Stimulated activated CD4-positive, alpha-beta T cell treated with anti-CD3 and anti-CD28 coated beads, Interleukin-12 subunit alpha, Interleukin-12 subunit beta, amount 100 ng/mL, for 24 hours (primary cell): ENCODE measurements at places on chromosomes 1 and 21.
A peak's percentile ranks its signal among the peaks of the same experiment; 100 is the strongest.

DNA sequence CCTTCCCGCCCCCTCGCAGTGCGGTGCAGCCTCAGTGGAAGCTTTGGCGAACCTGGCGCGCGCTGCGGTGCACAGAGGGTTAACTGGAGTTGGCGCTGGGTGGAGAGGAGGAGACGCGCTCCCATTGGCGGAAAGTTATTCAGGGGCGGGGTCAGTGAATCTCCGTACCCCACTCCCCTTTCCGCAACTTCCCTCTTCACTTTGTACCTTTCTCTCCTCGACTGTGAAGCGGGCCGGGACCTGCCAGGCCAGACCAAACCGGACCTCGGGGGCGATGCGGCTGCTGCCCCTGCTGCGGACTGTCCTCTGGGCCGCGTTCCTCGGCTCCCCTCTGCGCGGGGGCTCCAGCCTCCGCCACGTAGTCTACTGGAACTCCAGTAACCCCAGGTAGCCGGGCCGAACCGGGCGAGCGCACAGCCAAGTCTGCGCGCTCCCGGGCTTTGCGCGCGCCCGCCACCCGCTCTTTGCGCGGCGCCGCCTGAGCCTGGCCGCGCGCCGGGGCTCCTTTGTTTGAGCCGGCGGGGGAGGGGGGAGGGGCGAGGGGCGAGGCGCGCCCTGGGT is at the start of gene EFNA4:
Gene EFNA4 (plus strand): TSS at position 191 of the 561 bp plus-strand sequence. CDS start 84 bp downstream, at position 275.
- DNase-seq: peak; percentile 59

DNA sequence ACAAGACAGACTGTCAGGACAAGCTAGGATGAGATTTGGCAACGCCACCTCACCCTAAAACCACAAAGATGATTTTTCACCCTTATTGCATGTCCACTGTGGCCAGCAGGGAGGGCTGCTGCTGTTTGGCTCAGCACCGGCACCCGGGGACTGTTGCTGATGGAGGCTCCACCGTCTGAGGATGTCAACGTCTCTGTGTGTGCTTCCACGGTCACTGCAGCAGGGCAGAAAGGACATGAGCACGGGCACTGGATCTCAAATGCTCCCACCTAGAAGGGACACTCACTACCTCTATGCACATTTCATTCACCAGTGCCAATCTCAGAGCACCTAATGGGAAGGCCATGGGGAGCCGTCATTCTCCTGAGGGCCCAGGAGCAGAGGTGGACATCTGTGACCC is 599.6 kb downstream of the PTPRU start:
- no peak for DNase-seq

GRCh38 chr1:11784993-11785769 is 20.6 kb downstream of the MTHFR start:
- no peak for DNase-seq

GRCh38 chr21:32336711-32337110 is 38.1 kb downstream of the MRAP start:
- no peak for DNase-seq

- no peak for DNase-seq
Measured at GRCh38 chr1:243963571-243963970, 87.5 kb upstream of the ZBTB18 start.

- DNase-seq: no peak
Measured at GRCh38 chr1:220195701-220196100, 76.6 kb downstream of the RAB3GAP2 start.

DNA sequence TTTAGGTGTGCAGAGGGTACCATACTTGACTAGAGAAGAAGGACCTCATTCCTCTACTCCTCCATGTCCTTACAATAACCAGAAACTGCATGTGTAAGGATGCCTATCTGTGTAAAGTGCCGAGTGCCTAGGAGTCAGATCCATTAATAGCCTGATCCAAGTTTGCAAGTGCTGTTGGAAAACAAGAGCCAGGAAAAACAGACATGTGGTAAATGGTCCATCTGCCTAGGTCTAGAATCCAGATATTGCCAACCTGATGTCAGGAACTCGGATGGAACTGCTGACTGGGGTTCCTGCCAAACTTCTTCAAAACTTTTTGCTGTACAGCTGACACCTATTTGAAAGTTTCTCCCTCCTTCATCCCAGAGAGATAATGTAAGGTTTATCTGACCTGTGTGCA is 239.4 kb upstream of the CAMK1G start:
- DNase-seq: no peak

GRCh38 chr1:185645686-185646085 is 88.5 kb upstream of the HMCN1 start:
- DNase-seq: no peak

GRCh38 chr1:23619299-23620188 is 60.2 kb upstream of the ID3 start:
- DNase-seq: peak; percentile 63

- no peak for DNase-seq
Measured at GRCh38 chr1:914131-914890, 9.4 kb upstream of the SAMD11 start.

- DNase-seq: no peak
Measured at GRCh38 chr1:39508857-39509305, 17.4 kb downstream of the BMP8A start.

DNA sequence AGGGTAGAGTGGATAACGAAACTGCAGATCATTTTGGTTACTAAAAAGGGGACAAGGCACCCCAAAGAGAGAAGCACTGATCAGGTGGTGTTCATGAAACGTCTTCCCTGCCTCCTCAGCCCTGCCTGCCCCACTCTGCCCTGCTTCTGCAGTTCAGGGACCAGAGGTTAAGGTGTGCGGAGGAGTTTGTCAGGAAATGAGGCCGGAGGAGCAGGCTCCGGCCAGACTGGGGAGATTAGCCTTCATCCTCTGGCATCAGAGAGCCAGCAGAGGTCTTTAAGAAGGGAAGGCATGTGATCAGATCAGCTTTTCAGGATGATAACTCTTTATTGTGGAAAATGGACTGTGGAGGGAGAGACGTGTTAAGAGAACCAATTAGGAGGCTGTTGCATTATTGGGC is 291.9 kb upstream of the NR5A2 start:
- no peak for DNase-seq

DNA sequence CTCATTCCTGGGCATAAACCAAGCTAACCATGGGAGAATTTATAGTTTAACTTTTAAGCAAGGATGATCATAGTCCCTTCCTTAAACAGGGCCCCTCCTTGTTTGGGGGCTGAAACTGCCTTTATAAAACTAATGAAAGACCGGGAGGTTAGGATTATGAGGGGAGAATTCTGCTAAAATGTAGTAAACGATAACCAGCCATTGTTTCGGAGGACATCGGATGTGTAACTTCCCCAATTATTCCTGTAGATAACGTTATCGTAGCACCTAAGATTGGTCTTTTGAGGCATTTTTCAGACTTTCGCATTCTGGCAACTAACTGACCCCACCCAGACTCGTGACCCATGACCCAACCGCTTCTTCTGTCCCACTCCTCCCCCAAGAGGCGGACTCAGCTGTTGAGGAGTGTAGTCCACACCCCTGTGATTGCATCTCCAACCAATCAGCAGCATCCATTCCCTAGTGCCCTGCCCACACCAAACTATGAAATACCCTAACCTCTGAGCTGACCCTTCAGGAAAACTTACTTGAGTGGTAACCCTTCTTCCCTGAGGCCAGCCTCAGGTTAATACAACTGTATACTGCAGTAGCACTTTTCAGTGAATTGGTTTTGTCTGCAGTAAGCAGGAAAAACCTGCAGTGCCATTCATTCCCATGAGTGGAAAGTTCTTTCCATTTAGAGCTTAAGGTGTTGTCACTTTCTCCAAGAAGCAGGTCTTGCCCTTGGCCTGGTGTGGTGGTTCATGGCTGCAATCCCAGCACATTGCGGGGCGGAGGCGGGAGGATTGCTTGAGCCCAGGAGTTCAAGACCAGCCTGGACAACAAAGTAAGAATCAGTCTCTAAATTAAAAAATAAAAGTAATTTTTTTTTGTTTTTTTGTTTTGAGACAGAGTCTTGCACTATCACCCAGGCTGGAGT is 823 bp upstream of the SYF2 start:
- peak; percentile 21 for DNase-seq

DNA sequence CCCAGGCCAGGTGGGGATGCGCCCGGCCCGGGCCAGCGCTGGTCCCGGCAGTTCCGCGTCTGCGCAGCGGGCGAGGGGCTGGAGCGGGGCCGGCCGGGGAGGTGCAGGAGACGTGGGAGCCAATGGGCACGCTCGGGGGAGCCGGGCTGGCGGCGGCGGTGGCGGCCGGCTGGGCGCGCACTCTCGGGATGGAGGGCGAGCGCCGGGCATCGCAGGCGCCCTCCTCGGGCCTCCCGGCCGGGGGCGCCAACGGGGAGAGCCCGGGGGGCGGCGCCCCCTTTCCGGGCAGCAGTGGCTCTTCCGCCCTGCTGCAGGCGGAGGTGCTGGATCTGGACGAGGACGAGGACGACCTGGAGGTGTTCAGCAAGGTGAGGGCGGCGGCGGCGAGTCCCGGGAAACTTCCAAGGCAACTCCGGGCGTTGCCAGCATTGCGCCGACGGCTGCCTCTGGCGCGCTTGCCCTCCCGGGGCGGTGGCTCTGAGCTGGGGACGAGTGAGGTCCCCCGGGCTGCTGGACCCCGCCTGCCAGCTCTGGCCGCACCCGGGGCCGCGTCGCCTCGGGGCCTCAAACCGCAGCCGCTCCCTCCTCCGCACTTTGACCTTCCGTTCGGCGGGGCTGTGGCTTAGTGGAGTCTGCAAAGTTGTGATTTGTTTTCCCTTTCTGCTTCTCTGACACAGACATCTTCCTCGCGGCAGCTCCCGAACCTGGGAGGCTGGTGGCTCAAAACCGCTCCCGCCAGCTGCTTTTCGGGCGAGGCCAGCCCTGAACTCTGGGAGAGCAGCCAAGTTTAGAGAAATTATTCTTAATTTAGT is at the start of gene SNX7:
Gene SNX7 (plus strand): TSS at position 178 of the 812 bp plus-strand sequence. CDS start 11 bp downstream, at position 189.
- no peak for DNase-seq

GRCh38 chr1:87723193-87723592 is 394.5 kb downstream of the LMO4 start:
- DNase-seq: no peak

DNA sequence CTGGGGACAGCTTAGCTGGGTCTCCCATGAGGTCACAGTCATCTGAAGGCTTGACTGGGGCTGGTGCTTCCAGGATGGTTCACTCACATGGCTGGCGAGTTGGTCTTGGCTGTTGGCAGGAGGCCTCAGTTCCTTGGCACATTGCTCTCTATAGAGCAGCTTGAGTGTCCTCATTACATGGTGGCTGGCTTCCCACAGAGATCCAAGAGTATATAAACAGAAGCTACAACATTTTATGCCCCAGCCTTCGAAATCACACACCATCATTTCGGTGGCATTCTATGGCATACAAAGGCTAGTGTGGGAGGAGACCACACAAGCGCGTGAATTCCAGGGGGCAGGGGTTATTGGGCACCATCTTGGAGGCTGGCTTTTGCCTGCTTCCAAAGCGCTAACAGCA is 63.0 kb downstream of the ALPL start:
- DNase-seq: no peak

DNA sequence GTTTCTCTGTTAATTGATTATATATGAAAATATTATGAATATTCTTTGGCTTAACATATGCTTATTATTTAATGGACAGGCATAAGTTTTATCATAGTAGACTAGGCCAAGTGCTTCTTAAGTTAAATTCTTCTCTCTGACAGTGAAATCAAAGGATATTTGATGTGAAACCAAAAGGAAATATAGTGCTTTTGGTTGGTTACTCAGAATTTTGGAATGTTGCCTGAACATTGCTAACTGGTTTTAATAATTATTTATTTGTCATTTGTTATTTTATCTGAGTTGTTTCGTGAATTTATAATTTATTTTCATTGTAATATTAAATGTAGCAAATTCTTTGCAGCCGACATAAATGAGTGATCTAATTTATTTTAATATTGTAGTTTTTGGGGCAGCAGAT is 18.3 kb downstream of the HOOK1 start:
- no peak for DNase-seq

DNA sequence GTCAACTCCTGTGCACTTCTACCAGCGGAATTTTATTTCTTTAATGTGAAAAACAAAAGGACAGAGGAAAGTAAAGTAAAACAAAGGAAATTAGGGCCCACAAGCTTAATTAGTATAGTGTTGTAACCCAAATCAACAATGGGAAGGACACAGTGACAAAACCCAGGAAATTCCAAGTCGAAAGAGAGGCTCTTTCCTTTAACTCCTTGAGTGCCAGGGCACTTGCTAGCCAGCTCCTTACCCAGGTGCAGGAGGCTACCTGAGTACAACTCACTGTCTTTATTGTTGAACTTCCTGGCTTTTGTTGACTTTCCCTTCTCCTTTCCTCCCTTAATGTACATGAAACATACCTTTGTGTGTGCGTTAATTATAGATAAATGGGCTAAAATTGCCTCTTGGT is 55.0 kb downstream of the PEX14 start:
- DNase-seq: no peak

GRCh38 chr1:29736582-29737188 is 500.4 kb downstream of the PTPRU start:
- no peak for DNase-seq

DNA sequence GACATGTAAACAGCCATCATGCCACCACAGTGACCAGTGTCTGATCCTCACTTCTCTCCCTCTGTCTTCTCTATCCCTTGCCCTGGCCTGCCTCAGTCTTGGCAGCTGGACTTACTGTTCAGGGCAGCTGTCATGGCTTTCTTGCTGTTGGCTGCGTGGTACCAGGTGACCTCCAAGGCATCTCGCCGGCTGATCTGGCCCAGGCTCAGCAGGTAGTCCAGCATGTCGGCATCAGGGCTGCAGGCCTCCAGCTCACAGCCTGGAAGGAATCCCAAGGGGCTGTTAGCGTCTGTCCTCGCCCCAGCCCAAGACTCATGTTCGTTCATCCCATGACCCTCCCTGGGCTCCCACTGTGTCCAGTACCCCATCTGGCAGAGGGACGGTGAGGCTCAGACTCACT is 3.6 kb downstream of the FAM151A start:
- no peak for DNase-seq

GRCh38 chr1:70143048-70143659 is 62.2 kb downstream of the LRRC40 start:
- no peak for DNase-seq

DNA sequence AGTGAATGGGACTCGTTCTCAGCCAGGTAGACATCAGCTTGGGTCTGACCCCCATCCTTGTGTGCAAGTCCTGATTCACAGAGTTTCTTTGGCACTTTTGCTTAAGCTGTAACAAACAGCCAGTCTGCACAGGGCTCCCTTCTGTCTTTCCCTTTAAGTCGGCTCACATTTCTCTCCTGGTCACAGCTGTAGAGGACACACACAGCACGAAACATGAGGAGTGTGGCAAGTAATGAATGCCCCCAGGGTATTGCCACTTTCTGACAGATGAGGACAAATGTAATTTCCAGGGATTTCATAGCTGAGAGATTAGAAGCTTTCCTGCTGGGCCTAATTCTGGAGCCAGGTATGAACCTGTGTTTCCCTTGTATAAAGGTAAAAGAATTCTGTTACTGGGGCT is 423.5 kb downstream of the KIF26B start:
- DNase-seq: no peak

- DNase-seq: no peak
Measured at GRCh38 chr21:46641656-46642055, 6.2 kb downstream of the PRMT2 start.

DNA sequence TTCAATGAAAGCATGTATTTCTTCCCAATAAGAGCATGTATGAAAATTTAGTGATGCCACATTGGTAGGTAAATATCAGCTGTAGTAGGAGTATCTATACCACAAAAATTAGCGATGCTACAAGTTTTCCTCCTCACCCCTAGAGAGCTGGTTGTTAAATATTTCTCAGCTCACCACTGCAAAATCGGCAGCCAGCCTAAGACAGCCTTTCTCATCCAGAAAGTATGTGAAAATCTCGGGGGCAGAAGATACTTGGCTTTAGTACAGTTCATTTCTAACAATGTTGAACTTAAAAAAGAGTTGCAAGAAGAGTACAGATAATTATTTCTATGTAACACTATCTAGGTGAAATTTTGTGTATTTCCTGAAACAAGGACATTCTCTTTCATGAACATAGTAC is 235.4 kb downstream of the TPR start:
- DNase-seq: no peak
